ENCODE measurements at places on chromosomes 11 and 22.

GRCh38 chr11:11467312-11467711 lies 114.3 kb upstream of the CSNK2A3 start:
- no peak for DNase-seq

GRCh38 chr11:1295591-1295990 lies 13.8 kb downstream of the TOLLIP start:
- DNase-seq: no peak

DNA sequence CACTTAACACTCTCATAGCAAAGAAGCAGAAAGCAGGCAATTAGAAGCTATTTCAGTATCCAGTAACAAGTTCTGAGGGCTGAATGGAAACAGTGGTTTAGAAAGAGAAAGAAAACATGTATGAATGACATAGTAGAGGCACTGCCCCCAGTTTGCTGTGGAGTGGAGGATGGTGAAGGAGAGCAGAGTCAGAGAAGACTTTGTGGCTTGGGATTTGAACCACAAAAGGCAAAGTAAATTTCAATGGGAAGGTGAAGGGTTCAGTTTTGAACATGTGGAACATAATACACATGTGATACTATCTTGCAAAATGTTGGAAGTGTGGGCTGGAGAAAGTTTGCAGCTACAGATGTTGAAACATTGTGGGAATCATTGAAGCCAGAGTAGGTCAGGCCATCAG lies 81.4 kb downstream of the SNX19 start:
- DNase-seq: no peak

DNA sequence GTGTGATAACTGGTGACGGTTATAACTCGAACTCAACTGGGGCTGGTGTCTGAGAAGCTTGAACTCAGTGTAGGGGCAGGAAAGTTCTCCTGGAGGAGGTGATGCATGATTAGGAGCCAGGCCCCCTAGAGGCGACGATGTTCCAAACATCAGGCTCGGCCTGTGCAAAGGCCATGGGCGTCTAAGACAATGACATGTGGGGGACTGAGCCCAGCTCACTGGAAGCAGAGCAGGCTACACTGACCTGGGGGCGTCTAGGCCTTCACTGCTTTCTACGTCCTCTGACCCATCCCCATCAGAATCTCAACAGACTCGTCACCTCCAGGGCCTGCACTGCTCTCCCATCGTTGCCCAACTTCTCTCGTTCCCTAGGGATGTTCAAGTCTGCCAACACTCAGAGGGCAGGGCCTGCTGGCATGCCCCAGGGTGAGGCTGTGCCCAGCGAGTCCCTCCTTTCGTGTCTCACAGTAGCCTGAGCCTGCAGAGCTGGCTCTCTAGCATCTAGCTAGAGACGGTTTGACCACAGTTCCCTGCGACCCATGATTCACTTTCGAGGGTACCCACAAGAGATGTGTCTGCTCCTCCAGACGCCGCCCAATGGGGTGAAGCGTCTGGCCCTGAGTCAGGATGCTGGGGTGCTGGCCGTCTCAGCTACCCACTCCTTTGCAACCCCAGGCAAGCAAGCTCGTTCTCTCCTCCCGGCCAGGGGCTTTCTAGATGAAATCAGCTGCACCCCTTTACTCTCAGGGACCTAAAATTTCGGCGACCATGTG lies 1.1 kb upstream of the ATG16L2 start:
- DNase-seq: peak; percentile 38

GRCh38 chr11:100632941-100633452 lies 54.1 kb upstream of the ARHGAP42 start:
- no peak for DNase-seq

DNA sequence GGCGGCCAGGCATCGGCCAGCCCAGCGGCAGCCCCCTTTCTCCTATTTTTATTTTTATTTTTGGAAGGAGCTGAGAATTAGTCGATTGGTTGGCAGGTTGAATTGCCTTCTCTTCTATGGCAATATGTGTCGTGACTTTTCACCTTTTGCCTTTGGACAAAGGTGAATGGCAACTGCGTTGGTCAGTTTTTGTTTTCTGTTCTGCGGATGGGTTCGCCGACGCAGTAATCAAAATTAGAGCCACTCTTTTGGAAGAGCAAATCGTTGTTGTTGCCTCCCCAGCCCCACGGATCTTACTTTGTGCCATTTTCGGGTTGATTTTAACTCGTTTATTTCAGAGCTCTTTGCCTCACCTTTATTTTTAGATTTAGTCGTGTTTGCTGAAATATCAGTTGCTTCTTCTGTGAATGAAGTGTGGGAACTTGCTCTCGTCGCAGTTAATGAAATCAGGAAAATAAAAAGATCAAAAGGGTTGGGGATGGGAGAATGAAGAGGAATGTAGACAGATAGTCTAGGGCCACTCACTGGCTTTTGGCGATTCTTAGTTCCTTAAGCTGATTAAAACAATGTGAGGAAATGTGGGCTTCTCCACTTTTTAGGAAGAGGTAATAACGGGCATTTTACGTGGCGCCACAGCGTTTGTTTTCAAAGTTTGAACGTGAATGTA lies 1.6 kb downstream of the CECR2 start:
- no peak for DNase-seq

- no peak for DNase-seq
These were observed 61.4 kb upstream of the BMAL1 start for GRCh38 chr11:13216019-13216710.

GRCh38 chr22:49013707-49014106 lies 814.0 kb downstream of the BRD1 start:
- DNase-seq: no peak

- DNase-seq: no peak
These were observed 67.8 kb downstream of the MIAT start for GRCh38 chr22:26725012-26725676.

Data from effector CD8-positive, alpha-beta T cell (primary cell).